ENCODE measurements at places on chromosomes 16 and 17.
A peak's percentile ranks its signal among the peaks of the same experiment; 100 is the strongest.

GRCh38 chr16:31464781-31465260, 5.5 kb downstream of the ARMC5 start:
- DNase-seq = no peak

DNA sequence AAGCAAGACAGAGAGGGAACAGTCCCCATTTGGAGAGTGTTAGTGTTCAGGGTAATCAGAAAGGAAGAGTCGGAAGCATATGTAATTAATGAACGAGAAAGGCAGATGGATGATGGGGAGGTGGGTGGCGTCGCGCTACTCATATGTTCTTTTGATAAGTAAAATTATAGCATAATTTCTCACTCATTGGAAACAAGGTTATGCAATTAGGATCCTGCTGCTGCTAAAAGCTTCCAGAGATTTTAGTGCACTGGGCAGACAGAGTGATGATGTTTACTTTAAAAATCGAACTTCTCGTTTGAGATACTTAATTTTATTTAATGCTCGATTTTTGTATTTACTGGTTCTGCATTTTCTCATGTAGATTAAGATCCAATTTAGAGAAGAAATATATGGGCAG, 96.2 kb downstream of the PRKCA start:
- no peak for DNase-seq

DNA sequence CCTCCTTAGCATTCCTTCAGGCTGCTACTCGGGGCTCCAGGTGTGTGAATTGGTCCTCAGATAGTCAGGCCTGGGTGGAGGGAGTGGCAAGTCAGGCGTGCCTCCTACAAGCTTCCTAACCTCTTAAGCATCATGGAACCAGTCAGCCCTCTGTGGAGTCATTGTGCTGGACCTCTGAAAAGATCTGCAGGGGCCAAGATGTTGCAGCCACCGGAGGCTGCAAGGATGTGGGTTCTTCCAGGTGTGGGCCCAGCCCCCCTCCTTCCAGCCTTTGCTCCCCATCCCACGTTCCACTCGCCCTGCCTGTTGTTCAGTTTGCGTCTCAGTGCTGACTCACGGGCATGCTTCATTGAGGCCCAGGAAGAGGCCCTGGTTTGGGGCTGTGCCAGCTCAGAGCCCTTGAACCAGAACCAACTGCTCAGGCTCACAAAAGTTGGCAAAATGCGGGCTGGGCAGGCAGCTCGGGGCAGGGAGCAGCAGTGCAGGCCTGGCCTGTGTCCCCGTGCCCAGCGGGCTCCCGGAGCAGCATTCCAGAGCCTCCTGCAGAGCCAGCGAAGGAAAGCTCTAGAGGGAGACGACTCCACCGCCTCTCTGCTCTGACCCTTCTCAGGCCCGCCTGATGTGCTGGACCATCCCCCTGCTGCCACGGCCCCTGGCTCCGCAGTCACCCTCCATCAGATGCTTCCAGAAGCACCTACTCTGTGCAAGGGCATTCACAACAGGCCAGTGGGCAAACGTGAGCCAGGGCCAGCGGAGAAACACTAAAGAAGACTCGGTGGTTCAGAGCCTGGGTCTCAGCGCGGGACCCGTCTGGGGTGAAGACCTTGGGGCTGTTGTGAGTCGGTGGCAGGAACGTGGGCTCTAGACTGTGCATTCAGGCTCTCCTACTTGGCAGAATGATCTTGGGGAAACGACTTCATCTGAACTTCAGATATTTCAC, 7.5 kb downstream of the LDHD start:
- peak; percentile 60 for DNase-seq

- DNase-seq = no peak
Measured at GRCh38 chr17:17366941-17367875, 64.0 kb downstream of the NT5M start.

- DNase-seq = no peak
Measured at GRCh38 chr16:57991551-57992059, 8.9 kb downstream of the ZNF319 start.

DNA sequence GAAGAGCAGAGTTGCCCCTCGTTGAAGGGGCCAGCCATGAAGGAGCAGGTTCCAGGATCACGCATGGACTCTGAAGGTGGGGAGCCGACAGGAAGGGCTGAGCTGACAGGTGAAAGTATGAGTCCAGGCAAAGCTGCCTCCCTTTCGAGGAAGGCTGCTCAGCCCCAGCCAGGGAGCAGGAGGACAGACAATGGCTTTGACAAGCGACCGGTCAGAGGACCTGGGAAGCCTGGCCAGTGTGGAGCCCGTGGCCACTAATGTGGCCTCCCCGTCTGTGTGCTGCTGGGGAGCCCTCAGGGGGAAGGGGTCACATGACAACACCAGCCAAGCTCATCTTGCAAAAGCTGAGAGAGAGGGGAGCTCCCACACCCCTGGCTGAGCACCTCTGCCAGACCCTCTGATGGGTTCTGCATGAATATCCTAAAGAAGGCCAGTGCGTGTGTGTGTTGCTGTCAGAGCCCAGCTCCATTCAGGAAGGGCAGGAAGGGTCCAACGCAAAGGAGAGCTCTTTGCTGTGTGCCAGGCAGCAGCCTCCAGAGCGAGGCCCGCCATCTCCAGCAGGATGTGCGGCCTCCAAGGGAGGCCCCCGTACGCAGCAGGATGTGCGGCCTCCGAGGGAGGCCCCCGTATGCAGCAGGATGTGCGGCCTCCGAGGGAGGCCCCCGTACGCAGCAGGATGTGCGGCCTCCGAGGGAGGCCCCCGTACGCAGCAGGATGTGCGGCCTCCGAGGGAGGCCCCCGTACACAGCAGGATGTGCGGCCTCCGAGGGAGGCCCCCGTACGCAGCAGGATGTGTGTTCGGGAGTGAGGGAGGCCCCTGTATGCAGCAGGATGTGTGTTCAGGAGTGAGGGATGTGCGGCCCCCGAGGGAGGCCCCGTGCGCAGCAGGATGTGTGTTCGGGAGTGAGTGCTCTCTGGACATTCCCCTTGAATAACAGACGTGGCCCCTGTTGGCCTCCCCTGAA, 102.1 kb upstream of the CHMP6 start:
- no peak for DNase-seq

DNA sequence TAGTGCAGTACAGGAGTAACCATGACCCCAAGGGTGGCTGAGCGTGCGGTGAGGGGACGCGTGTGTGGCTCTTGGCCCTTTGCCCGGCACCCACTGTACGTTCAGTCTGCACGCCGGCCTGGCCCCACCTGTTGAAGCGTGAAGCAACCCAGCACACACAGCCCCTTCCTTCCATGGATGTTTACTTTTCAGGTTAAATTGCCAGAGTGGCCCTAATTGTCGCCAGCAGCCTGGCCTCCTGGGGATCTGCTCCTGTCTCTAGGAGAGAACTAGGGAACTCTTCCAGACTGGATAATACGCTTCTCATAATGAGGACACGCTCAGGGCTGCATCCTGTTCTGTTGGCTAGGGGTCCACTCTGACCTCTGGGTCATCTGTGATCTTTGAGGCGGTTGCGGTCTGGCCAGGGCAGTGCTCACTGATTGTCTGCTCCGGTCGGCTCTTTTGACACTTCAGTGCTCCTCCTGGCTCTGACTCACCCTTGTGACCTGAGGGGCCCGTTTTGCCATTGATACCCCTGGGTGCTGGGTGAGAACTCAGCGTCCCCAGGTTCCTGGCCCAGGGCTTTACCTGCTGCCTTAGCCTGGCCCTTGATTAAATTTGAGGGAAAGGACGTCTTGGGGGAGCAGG, 27.7 kb downstream of the TPSG1 start:
- no peak for DNase-seq

GRCh38 chr17:81153340-81153803, 11.9 kb upstream of the PVALEF start:
- DNase-seq = no peak
